Fibroblast of skin of left quadriceps (primary cell): ENCODE measurements at places on chromosomes 7 and 10.
A peak's percentile ranks its signal among the peaks of the same experiment; 100 is the strongest.

DNA sequence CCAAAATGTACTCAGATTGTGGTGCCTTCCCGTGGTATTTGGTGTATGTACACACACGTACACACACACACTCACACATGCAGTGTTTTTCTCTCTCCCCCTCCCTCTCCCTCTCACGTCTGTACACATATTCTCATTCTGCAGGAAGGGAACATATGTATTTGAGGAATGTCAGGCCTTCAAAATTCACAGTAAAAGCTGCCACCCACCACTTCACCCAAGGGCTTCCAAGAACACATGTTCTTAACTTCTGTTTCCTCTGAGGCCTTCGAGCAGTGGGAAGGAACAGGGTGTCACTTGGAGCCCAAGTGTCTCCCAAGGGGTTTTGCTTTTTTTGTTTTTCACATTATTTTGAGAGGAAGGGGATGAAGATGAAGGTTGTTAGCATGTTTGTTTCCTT is 198.9 kb downstream of the TCF7L2 start:
- DNase-seq: no peak

GRCh38 chr10:128086003-128086863 is 40.0 kb downstream of the MKI67 start:
- no peak for DNase-seq

GRCh38 chr10:11551916-11552602 is 59.4 kb downstream of the USP6NL start:
- peak; percentile 84 for DNase-seq

DNA sequence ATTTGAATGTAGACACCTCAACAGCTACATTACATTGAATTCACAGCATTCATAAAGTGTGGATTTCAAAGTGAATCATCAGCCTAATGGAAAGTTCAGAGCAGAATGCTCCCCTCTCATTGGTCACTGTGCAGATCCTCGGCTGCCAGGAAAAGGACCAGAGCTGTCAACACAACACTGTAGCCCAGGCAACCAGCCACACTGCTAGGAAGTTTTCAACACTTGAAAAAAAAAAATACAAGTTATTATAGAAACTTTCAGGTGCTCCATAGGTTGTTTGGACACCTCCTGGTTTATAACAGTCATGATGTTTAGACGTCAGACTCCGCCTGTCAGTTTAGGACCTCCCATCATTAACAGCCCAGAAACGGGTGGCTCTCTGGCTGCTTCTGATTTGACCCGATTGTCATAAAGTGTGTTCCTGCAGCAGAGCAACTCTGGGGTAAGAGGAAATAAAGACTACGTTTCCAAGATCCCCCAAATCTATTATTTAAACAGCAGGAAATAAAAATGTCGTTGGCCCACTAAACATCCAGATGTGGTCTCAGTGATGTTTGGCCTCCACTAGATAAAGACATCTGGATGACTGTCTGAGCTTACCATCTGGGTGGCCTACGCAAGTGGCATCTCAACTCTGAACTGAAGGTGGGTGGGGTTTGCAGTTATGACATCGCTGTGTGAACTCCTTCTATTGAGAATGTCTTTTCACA is 117.4 kb downstream of the CABCOCO1 start:
- peak; percentile 72 for DNase-seq

DNA sequence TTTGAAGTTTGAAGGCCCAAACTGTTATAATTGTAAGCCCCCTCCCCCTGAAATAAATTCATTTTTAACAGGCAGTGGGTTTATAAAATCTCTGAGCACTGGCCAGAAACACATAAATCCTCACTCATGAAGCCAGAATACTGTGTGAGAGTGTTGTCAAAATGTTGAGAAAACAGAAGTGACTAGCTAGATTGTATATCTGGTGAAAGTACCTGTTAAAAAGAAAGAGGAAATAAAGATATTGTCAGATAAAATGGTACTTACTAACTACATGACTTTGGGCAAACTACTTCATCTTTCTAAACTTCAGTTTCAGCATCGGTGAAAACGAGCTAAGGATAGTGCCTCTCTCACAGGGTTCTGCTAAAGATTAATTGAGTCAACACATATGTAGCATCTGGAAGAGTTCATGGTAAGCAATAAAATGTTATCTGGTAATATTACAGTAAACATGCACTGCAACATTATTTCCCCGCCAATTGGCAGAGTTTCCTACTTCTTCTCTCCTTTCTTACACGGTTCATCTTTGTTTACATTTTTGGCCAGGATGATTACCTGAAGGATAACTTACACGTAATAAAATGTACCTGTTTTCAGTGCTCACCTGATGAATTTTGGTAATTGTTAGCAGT is 202.5 kb upstream of the CHRM2 start:
- no peak for DNase-seq

DNA sequence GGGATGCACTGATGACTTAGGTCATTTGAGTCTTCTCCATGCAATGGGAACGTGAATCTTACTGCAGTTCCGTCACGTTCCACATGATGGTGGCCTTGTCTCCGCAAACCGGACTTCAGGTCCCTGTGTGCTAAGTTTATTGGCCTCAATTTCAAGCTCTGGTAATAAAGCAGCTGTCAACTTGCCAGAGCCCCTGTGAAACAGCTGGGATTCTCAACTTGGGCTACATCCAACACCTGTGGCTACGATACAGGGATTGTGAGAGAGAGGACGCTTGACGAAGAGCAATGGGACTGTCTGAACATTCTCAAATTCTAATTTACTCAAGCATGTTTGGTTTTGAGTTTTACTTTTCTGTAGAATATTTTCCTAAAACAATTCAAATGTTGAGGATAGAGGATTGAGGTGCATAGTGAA is 174.2 kb downstream of the PTN start:
- DNase-seq: peak; percentile 64
